ENCODE measurements at places on chromosomes 12 and 14.
A peak's percentile ranks its signal among the peaks of the same experiment; 100 is the strongest.

DNA sequence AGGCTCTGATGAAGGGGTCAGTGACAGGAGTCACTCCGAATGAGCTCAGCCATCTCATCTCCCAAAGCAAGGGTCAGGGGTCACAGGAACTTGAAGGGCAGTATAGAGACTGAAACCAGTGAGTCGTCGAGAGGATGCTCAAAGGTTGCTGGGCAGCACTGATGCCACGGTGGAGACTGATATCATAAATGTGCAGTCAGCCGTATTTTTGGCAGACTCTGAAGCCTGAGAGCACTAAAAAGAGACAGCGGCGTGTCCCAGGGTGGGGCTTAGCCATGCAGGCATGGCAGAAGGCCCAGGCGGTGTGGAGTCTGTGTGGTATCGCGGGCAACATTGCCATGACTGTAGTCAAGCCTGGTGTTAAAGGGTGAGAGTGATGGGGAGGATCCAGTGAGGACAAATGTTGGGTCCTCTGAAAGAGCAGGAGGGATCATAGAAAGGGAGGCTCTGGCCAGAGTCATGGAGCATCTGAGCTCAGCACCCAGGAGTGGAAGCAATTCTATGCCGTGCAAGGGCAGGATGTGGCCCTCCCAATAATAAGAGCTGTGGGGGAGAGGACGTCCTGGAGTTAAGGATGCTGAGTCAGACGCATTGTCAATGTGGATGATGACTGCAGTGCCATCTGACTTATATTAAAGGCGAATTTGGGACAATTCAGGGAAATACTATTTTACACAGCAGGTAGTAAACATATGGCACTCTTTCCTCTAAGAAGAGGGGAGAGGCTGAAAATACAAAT is 241.2 kb upstream of the FKBP4 start:
- no peak for DNase-seq

- peak; percentile 23 for DNase-seq
Observed at GRCh38 chr14:59067127-59067894, 121.2 kb upstream of the DAAM1 start.

GRCh38 chr12:66942741-66943465 is 264.0 kb upstream of the GRIP1 start:
- no peak for DNase-seq

DNA sequence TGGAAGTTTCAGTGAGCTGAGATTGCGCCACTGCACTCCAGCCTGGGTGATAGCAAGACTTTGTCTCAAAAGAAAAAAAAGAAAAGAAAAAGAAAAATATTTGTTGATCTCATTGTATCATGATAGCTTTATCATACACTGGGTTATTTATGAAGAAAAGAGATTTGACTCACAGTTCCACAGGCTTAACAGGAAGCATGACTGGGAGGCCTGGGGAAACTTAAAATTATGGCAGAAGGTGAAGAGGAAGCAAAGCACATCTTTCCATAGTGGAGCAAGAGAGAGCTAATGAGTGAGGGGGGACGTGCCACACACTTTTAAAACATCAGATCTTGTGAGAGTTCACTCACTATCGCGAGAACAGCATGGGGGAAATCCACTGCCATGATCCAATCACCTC is 72.7 kb upstream of the FUT8 start:
- no peak for DNase-seq

GRCh38 chr14:90405755-90406154 is 8.9 kb downstream of the CALM1 start:
- DNase-seq, result no peak

DNA sequence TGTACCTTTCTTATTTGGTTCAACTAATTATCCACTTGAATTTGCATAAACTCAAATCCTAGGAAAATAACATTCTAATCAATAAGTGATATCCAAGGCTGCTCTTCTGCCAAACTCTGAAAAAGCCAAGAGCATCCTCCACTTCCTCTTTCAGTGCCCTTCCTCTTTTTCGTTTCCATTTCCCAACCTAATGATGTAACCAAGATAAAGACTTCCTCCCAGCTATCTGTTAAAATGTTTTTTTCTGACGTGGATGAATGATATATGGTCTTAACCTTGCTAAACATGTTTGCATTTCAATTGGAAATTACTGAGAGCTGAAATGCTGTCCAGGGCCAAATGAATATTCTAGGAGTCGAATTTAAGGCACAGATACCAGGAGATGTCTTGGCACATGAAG is 459.5 kb upstream of the PDE3A start:
- no peak for DNase-seq

GRCh38 chr12:132942611-132943010 is 13.5 kb downstream of the ZNF605 start:
- DNase-seq, result no peak

GRCh38 chr14:77372304-77372841 is 4.5 kb downstream of the TMED8 start:
- peak; percentile 84 for DNase-seq

GRCh38 chr12:64088431-64089349 is 133.4 kb downstream of the KICS2 start:
- no peak for DNase-seq

DNA sequence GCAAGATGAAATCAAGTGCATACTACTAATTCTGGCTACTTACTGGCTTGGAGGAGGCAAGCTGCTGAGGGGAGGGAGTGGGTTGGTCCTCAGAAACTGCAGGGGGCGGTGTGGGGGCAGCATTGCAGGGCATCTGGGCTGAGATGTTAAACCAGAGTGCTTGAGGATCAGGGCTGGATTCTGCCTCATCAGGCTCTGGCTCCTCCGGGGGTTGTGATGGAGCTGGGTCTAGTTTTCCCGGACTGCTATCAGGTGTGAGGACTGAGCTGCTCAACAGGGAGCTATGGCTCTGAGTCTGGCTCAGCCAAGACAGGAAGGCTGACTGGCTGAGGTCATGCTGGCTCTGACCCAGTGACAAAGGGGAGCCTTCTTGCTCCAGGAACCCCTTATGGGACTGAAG is 28.6 kb downstream of the BAZ2A start:
- peak; percentile 39 for DNase-seq

DNA sequence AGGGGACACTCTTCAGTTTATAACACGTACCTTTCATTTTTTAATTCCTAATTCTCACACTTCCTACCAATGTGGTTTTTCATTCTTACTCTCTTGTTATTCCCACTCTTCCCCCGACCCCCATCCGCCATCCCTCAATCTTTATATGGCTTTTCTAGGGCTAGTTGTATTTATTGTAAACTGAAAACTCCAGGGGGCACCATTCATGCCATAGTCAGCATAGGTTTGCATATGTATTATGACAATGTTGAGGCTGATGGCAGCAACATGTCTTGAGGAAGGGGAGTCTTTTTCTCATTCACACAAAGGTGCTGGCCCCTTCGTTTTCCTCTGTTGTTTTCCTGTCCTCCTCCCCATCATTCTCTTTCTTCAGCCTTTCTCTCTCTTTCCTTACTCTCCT is 27.7 kb upstream of the LTA4H start:
- DNase-seq, result peak; percentile 25

DNA sequence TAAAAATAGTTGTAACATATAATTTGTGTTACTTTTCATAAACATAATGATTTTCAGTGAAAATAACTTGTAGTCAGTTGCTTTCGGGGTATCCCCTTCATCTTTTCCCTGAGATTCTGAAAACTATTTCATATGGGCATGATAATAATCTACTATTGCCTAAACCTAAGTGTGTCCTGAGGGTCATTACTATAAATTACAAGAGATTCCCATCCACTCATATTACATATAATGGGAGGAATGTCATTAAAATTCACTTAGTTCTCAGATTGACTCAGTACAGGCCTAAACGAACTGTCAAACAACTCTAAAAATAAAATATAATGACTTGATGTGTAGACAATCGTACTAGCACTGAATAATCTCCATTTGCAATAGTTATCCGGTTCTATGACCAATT is 72.7 kb downstream of the PTPRR start:
- no peak for DNase-seq

- DNase-seq, result no peak
Observed at GRCh38 chr12:63066782-63067181, 84.2 kb downstream of the AVPR1A start.

- DNase-seq, result no peak
Observed at GRCh38 chr14:51792809-51793208, 67.6 kb upstream of the GNG2 start.

DNA sequence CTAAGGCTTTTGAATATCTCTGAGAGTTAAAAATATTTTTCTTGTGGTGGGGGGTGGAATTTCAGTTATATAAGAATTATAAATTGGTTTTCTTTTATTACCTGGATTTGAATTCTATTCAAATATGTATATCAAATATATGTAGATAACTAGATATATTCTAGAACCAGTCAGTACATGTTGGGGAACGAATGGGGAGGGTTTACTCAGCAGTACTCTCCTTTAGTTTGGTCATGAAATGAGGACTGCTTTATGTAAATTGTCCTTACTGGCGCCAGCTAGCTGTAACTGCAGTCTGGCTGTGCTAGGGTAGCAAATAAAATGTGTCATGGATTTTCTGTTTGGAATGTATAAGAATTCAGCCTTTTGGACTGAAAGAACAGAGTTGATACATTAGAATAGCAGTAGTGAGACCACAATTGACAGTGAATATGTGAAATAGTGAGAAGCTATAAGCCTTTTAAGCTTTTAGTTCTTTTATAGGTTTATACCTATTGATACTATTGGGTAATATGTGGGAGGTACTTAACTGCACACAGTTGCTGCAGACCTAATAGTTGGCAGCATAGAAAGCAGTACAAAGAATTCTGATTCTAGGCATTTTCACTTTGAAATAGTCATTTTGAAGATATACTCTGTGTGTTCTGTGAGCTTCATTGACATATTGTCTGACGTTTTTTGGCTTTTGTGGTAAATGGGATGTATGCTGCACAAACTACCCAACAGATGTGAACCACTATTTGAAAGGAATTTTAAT is 29.0 kb downstream of the ATF7IP start:
- DNase-seq, result peak; percentile 90

Measured in OCI-LY7 (cell line).